Fibroblast of lung (primary cell): ENCODE measurements at places on chromosomes 7 and 10.
A peak's percentile ranks its signal among the peaks of the same experiment; 100 is the strongest.

GRCh38 chr10:4279655-4280054 lies 494.6 kb upstream of the KLF6 start:
- peak; percentile 69 for DNase-seq

- DNase-seq: no peak
These were observed 9.7 kb downstream of the ADAP1 start for GRCh38 chr7:944744-945143.

DNA sequence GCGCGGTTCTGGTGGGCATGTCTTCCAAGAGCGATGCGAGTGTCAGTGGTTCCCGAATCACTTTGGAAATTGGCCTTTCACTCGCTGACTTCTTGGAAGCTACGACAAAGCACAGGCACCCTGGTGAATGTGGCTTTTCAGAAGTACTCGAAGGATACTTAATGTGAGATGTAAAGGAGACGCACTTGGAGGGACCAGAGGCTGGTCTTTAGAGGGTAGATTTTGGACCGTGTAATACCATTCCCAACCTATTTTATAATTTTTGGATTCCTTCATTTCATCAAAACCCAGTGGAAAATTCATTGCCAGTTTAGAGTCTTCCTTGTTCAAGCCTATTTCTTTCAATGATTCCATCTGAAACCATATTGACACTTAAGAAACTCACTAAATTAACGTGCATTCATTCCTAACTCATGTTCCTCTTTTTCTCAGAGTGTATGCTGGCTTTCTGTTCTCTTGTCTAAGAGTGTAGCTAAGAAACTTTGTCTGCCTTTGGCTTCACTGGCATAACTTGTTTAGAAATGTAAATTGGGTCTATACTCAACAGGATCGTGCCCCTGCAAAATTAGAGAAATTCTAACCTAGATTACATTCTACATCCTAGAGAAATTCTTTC lies 645 bp upstream of the COPG2 start:
- no peak for DNase-seq

- no peak for DNase-seq
These were observed 337.9 kb upstream of the SORCS1 start for GRCh38 chr10:107502229-107502985.

- DNase-seq: peak; percentile 53
These were observed 975 bp downstream of the GLCCI1 start for GRCh38 chr7:7969306-7970236.

DNA sequence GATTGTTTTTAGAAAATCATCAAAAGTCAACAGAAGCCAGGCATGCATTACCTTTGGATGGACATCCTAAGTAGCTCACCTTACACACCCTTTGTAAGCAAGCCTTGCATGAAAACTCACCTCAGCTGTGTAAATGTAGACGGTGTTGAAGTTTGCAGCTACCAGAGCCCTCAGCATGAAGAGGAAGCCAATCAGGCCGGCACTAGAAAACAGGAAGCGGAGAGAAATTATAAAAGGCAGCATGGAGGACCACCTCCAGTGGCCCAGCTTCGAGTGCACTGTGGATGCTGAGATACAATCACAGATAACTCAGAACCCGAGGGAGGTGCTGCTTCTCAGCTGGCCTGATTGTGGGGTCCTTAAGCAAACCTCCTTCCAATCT lies 75.3 kb downstream of the SVOPL start:
- no peak for DNase-seq

GRCh38 chr7:131945957-131946544 lies 389.6 kb upstream of the PODXL start:
- no peak for DNase-seq

- DNase-seq: peak; percentile 74
These were observed 15.9 kb upstream of the AKR1E2 start for GRCh38 chr10:4810092-4810491.

DNA sequence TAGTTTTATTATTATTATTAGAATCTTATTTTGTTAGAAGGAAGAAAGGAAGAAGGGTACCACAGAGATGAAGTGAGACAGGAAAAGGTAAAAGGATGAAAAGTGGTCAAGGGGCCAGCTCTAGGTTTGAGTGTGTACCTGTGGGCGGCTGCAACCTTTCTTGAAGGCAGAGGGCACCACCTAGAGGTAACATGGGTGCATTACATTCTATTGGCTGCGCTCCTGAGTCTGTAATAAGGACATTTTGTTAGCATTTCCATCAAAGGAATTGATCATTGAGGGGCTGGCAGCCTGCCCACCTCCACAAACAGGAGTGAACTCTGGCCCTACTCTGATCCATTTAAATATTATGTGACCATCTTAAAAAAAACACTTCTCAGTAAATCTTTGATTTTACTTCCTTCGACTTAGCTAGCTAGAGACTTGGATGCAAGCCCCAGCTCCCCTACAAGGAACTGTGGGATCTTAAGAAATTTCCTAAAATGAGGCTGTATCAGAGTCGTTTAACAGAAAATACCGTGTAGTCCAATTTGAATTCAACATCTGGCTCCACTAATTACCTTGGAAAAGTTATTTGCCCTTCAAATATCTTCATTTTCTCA lies 610.4 kb downstream of the IPMK start:
- DNase-seq: peak; percentile 33

DNA sequence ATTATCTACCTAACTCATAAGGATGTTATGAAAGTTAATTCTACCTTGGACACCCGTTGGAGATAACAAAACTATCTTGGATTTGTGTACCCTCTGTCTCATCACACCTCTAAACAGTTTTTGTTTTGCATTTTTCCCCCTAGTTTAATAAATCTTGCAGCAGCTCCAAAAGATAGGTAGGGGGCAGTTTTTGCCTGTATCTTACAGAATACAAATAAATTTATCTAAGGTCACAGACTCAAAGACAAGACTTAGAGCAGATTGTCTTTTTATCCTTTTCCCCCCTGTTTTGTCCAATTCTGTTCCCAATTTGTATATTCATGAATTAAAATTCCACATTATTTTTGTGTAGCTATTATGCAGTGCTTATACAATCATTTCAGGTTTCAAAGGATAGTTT lies 5.0 kb upstream of the SORCS1 start:
- no peak for DNase-seq

- DNase-seq: no peak
These were observed 7.4 kb downstream of the HNRNPF start for GRCh38 chr10:43401627-43402026.

DNA sequence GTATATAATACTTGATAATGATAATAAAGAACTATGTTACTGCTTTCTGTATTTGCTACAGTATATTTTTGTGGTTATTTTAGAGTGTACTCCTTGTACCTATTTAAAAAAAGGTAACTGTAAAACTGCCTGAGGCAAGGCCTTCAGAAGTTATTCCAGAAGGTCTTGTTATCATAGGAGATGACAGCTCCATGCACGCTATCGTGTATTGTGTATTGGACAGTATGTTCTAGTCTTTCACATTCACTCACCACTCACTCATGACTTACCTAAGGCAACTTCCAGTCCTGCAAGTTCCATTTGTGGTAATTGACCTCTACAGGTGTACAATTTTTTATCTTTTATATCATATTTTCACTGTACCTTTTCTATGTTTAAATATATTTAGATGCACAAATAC lies 100.7 kb downstream of the ARL4A start:
- DNase-seq: no peak

DNA sequence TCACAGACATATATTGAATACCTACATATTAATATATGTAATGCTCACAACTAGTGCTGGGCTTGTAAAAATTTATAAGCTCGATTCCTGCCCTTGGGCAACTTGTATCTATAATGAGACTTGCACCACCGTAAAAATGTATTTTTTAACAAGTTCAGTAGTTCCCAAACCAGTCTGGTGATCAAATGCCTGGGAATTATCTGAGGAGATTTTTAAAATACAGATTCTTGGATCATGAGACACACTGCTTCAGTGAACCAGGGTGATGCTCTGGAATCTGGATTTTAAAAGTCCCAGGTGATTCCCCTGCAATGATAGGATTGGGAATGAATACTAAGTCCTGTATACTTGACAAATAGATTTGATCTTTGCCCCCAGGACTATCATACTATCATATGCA lies 4.3 kb upstream of the MICU1 start:
- DNase-seq: no peak

DNA sequence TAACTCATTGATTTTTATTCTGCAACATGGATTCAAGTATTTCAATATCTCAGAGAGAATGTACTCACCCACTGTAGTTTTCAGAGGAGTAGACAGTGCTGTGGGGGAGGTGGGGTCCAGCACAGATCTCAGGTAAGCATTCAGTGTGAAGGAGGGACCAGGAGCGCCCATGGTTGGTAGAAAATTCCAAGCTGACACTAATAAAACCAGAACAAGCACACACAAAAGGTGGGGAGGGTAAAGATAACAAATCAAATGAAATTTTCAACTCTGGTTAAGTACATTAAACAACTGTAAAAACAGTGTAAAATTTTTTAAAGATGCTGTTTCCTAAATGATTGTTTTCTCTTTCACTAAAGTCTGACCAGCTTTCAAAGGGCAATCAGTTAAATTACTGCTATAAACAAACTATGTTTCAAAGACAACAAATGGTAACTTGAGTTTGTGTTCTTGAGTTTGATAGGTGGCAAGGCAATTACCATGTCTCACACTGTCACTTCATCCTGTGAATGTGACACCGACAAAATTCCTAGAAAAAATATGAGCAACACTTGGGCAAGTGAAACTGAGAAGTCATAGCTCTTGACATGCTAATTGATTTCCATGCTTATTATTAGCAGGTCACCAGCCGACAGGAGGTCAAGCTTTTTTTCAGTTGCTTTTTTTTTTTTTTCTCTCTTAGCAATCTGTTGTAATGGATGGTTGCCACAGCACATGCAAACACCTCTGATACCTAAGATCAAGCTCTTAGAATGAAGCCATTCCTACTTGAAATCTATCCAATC lies 205.8 kb upstream of the SLC26A5 start:
- DNase-seq: no peak

DNA sequence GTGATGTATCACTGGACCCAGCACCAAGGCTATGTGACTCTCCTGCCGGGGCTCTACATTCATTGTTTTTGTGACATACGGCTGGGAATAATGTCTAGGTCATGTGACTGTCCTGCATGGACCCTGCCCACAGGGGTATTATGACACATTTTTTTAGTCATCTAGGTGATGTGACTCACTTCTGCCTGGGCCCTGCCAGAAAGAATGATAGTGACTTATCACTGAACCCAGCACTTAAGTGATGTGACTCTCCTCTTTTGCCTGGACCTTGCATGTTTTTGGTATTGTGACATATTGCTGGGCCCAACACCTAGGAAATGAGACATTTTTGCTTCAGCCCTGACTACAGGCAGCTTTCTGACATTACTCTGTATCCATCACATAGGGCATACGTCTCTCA lies 51.1 kb upstream of the ZNF107 start:
- DNase-seq: no peak
